Caki2 (cell line): ENCODE measurements at places on chromosomes 16 and 17. TPM values are rescaled to one million over a fixed set of nuclear protein-coding genes. Genes with fewer than 3 reads are reported as not detected.

DNA sequence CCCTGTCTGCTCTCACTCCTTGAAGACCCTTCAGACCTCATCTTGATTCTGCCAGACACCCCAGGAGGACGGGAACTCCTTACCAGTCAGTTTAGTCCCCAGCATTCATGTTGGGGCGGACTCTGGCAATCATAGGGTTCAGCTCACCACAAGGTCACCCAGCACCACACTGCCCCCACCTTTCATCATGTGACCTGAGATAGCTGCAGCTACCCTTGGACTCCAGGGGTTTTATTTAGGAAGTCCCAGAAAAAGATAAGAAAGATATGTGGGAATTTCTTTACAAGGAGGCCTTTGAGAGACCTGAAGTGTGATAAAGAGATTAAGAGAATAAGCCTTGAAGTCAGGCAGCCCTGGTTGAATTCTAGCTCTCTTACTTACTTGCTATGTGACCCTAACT lies 59.8 kb upstream of the NLK start:
- no peak for DNase-seq

GRCh38 chr17:40415390-40415789 lies 2.3 kb downstream of the TOP2A start:
- peak; percentile 48 for DNase-seq

GRCh38 chr16:9219813-9220212 lies 128.4 kb downstream of the HAPSTR1 start:
- no peak for DNase-seq

GRCh38 chr16:88920618-88921590 lies 54.4 kb upstream of the PABPN1L start:
- peak; percentile 46 for DNase-seq

DNA sequence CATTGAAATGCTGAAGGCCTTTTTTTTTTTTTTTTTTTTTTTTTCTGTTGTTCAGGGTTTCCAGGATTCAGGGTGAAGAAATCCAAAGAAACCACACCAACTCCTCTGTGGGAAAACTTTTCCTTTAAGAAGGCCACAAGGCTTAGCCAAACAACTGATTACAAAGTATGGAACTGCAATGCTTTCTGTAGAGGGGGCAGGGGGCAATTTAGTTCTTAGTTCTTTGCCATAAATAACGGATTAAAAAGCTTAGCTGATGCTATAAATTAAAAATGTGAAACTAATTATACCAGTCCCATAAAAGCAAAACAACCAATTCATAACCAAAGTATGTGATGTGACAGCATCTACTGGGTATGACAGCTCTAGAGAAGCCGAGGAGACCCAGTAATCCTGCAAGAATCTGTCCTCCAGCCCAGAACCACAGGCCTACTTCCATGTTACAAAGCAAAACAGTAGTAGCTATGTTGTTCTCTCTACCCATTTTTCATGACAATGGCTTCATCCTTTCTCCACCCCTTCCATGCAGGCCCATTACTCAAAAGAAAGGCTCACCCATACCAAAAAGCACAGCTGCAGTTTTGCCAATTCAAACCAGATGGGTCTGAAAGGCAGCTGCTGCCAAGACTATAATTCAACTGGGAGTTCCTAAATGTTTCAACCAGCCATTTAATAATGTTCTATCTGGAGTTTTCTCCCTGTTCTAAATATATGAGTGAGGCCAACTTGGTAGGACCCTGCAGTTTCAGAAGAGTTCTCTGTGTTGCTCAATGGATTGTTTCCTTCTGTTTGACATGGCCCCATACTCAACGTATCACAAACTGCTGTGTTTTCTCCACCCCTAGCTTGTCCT lies 167.1 kb upstream of the ZFHX3 start:
- DNase-seq = no peak

DNA sequence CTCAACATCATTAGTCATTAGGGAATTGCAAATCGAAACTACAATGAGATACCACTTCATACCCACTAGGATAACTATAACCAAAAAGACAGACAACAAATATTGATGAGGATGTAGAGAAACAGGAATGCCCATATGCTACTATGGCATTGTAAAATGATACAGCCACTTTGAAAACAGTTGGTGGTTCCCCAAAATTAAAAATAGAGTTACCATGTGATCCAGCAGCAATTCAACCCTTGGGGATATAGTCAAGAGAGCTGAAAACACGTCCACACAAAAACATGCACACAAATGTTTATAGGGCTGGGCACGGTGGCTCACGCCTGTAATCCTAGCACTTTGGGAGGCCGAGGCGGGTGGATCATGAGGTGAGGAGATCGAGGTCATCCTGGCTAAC lies 10.0 kb upstream of the PECAM1 start:
- no peak for DNase-seq

Gene HIGD1B
- not detected in 2 replicates for total RNA-seq

Gene HES7
- 5.3 TPM in 1 of 2 replicates, not detected in the other for total RNA-seq

- no peak for DNase-seq
Measured at GRCh38 chr16:80631581-80631980, 90.8 kb downstream of the DYNLRB2 start.

- DNase-seq = no peak
Measured at GRCh38 chr16:75264999-75265910, 13.8 kb upstream of the BCAR1 start.

DNA sequence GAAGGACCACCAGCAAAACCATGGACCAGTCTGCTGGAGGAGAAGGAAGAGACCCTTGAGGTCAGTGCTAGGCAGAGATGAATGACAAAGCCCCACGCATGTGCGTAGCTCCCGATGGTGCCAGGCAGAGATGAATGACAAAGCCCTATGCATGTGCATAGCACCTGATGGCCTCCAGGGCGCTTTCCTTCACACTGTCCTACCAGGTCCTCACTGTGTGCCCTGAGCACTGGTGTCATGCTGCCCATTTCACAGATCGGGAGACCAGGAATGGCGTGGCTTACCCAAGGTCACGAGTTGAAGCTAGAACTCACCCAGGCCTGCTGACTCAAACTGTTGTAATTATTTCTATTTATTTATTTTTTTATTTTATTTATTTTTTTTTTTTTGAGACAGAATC lies 149.6 kb downstream of the KATNIP start:
- no peak for DNase-seq

DNA sequence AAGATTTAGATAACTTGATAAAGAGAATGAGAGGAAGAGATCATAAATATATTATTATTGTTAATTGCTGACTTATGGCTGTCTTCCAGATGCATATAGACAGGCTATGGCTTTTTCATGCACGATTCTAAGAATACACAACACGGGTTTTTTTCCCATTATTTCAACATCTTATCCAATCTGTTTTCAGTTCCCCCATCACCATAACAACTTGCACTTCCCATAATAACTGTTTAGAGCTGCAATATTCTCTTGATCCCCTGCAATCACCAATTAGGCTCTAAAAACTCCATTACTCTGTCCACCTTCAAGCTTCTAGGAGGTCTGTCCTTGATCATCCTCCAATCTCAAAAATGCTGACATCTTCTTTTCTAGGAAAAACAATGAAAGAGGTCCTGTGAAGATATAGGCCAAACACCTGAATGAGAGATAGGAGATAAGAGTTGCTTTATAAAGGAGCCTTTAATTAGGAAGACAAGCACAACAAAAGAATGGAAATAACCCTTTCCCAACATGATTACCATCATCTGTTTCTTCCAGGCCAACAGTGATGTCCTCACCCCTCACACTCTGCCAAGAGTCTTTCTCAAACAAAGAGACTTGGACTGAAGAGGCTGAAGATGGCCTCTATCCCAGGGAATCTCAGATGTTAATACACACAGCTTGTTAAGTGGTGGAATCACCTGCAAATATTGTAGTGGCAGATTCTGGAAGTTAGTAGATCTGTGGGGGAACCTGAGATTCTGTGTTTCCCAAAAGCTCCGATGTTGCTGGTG lies 32.2 kb upstream of the CCL2 start:
- DNase-seq = no peak

DNA sequence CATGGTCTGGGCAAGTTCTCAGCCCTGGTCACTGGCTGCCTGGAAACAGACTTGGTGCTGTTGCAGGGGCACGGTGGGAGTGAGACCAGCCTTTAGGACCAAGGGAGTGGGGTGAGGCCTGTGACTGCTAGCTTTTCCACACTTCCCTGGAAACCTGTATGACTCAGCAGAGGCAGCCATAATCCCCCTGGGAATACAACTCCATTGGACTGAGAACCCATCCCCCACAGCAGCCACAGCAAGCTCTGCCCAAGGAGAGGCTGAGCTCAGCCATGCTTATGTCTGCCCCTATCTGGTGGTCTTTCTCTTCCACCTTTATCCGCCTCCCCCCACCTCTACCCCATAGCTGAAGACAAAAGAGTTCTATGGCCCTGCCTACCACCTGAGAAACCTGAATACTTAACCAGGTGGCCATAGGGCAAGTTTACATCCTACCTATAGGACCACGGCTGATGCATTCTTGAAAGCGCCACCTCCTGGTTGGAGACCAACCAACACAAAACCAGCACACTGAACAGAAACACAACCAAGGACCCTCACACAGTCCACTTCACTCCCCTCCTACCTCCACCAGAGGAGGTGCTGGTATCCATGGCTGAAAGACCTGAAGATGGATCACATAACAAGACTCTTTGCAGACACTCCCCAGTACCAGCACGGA lies 816.2 kb upstream of the SOX9 start:
- DNase-seq = no peak

GRCh38 chr17:45431531-45432404 lies 902 bp downstream of the ARHGAP27 start:
- DNase-seq = peak; percentile 93

Gene DNAH3
- 0.17 TPM in 1 of 2 replicates, not detected in the other for total RNA-seq

- no peak for DNase-seq
Measured at GRCh38 chr17:32651084-32651483, 164.3 kb downstream of the CDK5R1 start.

- peak; percentile 50 for DNase-seq
Measured at GRCh38 chr17:81002409-81003361, 11.0 kb downstream of the CHMP6 start.

Gene CPD
- 29.4 and 171 TPM in 2 replicates for total RNA-seq

GRCh38 chr17:8955021-8955959 lies 10.2 kb downstream of the PIK3R5 start:
- no peak for DNase-seq

DNA sequence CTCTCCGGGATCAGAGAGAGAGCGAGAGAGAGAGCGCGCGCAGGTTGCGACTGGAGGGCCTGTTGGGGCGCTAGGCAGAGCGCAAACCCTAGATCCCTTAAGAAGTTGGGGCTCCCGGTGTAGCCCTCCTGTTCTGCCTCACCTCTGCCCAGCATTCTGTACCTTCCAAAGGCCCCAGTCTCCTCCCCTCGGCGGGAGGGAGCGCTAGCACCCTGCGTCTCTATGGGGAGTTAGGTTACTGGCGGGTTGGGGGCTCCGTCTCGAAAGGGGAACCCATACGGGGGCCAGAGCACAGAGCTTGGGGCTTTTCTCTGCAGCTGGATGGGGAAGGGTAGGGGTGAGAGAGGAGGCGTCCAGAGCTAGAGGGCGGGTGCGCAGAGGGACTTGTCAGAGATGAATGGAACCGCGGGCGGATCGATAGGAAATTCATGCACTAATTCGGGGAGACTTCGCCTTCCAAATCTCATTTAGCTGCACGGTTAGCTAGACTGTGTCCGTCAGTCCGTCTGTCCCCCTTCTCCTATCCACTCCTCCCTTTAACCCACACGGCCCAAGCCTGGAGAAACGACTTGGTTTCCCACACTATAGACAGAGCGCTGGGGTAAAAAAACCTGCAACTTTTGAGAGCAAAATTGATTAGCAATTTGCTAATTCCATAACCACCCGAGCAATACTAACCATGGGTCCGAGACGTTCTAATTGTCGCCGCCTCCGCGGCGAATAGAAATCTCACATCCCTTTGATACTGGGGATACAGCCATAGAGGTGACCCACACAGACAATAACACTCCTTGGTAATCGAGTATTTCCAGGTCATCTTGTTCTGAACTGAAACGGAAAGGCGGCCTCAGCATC lies 693 bp upstream of the HOXB4 start:
- DNase-seq = no peak

DNA sequence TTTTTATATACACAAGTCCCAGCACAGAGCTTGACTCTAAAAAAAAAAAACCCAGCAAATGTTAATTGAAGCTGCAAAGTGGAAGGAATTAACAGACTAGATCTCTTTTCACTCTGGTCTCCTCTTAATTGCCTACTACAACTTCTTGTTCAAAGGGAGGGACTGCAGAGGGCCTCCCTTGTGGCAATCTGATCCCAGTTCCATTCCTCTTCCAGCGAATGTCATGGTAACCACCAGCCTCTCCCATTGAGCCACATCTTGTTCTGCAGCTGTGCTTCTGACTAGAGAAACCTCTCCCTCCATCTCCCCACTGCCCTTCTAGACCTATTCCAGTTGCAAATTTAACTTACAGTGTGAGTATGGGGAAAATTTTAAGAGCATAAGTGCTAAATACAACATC lies 5.9 kb downstream of the SUPT6H start:
- DNase-seq = no peak

Gene HEATR9
- not detected in 2 replicates for total RNA-seq

- no peak for DNase-seq
Measured at GRCh38 chr17:67443931-67444595, 67.0 kb downstream of the PITPNC1 start.

GRCh38 chr16:51565184-51565583 lies 414.1 kb upstream of the SALL1 start:
- no peak for DNase-seq

DNA sequence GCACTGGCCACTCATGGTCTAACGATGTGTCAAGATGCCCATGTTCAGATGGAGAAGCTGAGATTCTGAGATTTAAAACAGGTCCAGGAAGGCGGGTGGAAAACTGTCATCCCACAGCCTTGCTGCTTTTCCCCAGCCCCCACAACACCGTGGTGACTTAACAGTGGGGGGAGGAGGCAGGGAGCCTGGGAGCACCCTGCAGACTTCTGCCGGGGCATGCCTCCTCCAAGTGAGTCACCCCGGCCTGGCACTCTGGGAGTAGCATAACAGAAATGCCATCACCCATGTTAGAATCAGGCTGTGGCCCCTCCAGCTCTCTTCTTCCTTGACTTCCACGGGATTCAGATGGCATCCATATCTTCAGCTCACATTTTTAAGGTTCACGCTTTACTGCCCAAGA lies 164.8 kb downstream of the CBLN1 start:
- DNase-seq = no peak

Gene NPTX1
- not detected in 2 replicates for total RNA-seq

Gene TMEM204
- total RNA-seq = not detected in 2 replicates

DNA sequence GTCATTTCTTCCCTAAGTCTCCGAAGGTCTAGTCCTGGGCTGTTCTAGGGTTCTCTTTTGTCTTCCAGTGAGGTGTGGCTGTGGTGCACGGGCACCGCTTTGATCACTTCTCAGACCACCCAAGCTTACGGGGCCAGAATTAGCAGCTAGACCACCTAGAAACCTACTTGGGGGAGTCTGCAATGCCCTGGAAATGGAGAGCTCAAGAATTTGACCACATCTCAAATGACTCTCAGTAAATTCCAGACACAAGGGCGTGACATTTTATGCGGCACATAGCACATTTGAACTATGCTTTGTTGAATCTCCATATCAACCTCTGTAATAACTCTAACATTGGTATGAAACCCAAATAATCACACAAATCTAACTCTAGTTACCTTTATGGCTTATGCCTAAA lies 24.9 kb downstream of the TRIM16 start:
- no peak for DNase-seq

Gene TBC1D3K
- not detected in 2 replicates for total RNA-seq
